ENCODE measurements at places on chromosomes 4 and X. TPM values are rescaled to one million over a fixed set of nuclear protein-coding genes. Genes with fewer than 3 reads are reported as not detected.

Gene PRKG2
- 0.48 TPM for total RNA-seq

Gene SNCA
- total RNA-seq = 33.6 TPM

Gene MAGEE2
- total RNA-seq = not detected

Gene PNCK
- total RNA-seq = 7.6 TPM

Gene HTRA3
- 50.8 TPM for total RNA-seq

Gene ZIC3
- total RNA-seq = not detected

Gene SLC49A3
- 12.1 TPM for total RNA-seq

Gene ADH6
- total RNA-seq = not detected

Gene CLDN2
- total RNA-seq = not detected

Gene CSAG1
- total RNA-seq = not detected

Gene NDUFB11
- total RNA-seq = 109 TPM

Gene FAM13A
- total RNA-seq = 6.6 TPM

Gene ZBTB49
- total RNA-seq = 7.7 TPM

Gene PF4V1
- not detected for total RNA-seq

Gene SSX4
- total RNA-seq = not detected

Gene CSN2
- total RNA-seq = not detected

Gene PHEX
- 0.11 TPM for total RNA-seq

Gene ANKRD37
- total RNA-seq = 10.2 TPM

Gene ATRX
- total RNA-seq = 86.8 TPM

Gene GLRB
- total RNA-seq = 23.1 TPM

Gene RAB40A
- 0.32 TPM for total RNA-seq

Gene UBE2K
- 57.0 TPM for total RNA-seq

Gene XKRX
- total RNA-seq = 0.11 TPM

Gene RPS6KA6
- 0.40 TPM for total RNA-seq

Gene TMPRSS11B
- not detected for total RNA-seq

Gene PAGE5
- total RNA-seq = not detected

Gene REPS2
- 1.8 TPM for total RNA-seq

Gene EGFL6
- 0.24 TPM for total RNA-seq

Gene PASD1
- not detected for total RNA-seq

Gene CXCL11
- 0.32 TPM for total RNA-seq

Gene UGT2B10
- total RNA-seq = not detected

Gene AMBN
- not detected for total RNA-seq

Gene AREG
- total RNA-seq = 7.8 TPM

Gene RAB33A
- 1.2 TPM for total RNA-seq

Gene MAGEB10
- total RNA-seq = not detected

Gene MAGED4B
- total RNA-seq = 1.5 TPM

Gene NRK
- 4.9 TPM for total RNA-seq

Gene SRPX2
- 14.2 TPM for total RNA-seq

Gene LUZP4
- total RNA-seq = not detected

Gene MAGEA11
- total RNA-seq = not detected

Gene GABRA4
- total RNA-seq = 65.5 TPM

Gene DMP1
- not detected for total RNA-seq

Gene HTN1
- total RNA-seq = not detected

Gene KDR
- total RNA-seq = 28.7 TPM

Gene CT55
- not detected for total RNA-seq

Gene C4orf51
- total RNA-seq = not detected

Gene SLC4A4
- 22.0 TPM for total RNA-seq

Gene GPRASP3
- total RNA-seq = 5.7 TPM

Gene TMSB15C
- 0.24 TPM for total RNA-seq

All from cardiac septum (tissue), 1 donor.